GM04504 (cell line): ENCODE measurements at places on chromosomes 13 and 19.

DNA sequence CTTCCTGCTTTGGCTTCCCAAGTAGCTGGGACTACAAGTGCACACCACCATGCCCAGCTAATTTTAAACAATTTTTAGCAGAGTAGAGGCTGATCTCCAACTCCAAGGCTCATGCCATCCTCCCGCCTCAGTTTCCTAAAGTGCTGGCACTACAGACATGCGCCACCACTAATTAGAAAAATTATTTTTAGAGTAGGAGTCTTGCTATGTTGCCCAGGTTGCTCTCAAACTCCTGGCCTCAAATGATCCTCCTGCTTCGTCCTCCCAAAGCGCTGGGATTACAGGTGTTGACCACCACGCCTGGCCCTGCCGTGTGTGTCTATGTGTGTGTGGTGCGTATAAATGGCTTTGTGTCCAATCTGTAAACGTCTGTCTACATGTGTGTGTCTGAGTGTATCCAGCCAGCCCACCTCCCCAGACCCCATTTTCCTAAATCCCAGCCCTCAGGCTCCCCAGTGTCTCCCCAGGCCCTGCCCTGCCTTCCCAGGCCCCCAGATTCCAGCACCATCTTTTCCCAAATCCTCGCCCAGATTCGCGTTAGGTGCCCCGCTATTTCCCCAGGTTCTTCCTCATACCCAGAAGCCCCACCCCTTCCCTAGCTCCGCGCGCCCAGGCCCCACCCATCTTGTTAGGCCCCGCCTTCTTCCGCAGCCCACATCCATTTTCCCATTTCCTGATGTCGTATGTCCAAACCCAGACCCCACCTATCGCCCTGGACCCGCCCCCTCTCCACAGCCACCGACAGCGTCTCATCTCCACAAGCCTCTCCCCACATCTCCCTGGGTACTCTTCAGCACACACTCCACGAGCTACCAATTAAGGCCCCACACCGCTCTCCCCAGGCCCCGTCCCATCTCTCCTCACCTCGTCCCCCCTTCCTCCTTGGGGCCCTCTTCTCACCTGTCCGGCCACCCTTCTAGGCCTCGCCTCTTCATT lies 24.9 kb downstream of the SLC8A2 start:
- DNase-seq, result no peak

DNA sequence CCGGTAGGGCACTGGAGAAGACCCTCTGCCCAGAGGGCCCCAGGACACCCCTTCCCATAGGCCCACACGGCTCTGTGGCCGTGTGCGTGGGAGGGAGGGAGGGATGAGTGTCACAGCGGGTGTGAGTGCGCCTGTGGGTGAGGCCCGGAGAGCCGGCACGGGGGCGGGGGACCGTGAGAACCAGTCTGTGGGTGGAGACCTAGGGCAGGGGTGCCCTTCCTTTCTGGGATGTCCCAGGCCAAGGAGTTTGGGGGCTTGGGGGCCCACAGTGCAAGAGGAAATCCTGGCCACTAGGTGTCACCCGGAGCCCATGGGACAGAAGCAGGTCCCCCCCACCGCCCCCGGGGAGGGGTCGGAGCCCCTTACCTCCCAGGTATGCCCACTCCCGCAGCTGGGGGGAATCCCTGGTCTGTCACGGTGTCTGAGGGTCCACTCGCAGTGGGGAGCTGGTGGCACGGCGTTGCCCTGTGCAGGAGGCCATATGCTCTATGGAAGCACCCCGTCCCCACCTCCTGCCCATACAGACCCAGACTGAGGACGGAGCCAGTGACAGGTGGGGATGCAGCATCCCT lies 16.0 kb upstream of the SLC7A10 start:
- DNase-seq, result no peak

DNA sequence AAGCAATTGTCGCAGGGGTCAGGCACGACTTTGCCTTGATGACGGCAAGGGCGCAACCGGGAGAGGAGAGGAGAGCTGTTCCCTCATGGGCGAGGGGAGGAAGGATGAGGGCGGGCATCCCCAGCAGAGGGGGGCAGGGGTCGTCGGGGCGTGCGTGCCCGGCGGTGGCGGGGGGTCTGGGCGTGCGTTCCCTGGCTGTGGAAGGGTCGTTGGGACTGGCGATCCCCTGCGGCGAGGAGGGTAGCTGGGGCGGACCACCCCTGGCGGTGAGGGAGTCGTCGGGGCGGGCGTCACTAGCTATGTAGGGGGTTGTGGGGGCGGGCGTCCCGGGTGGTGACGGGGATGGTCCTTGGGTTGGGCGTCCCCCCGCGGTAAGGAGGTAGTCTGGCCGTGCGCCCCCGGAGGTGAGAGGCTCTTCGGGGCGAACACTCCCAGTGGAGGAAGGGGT lies 1.7 kb downstream of the COMP start:
- no peak for DNase-seq

DNA sequence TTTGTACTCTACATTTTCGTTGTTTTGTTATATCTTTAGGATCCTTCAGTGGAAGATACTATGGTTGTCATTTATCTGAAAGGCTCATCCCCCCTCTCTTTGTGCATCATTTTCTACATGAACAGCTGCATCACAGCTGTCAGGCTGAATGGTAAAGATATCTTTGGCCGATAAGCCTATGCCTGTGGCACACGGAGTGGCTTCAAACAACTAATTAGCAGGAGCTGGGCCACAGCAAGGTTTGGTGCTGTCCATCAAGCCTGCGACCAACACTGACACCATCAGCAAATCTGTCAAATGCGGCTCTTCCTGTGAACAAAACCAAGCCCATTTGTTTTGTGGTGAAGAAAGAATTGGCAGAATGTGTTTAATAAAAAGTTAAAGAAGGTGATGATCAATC lies 334.4 kb downstream of the PCDH9 start:
- DNase-seq, result no peak

DNA sequence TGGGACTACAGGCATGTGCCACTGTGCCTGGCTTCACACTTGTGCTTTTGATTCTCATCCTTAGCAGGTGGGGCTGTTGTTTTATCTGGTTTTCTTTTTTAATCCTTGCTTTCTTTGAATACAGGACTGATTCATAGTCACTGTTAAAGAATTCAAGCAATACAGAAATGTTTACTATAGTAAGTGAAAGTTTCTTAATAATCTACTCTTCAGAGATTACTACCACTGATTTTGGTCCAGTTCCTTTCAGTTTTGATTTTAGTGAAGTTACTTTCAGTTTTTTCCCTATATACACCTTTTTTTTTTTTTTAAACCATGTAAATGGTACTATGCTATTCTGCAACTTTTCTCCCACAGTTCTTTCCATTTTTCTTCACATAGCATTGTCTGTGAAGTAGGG lies 53.6 kb downstream of the GATAD2A start:
- no peak for DNase-seq

- DNase-seq, result no peak
Measured at GRCh38 chr13:25649001-25649633, 277.3 kb downstream of the ATP8A2 start.

- no peak for DNase-seq
Measured at GRCh38 chr13:26813321-26813979, 52.9 kb upstream of the GPR12 start.

GRCh38 chr19:47407417-47407774 lies 11.9 kb downstream of the MEIS3 start:
- DNase-seq, result no peak

- no peak for DNase-seq
Measured at GRCh38 chr19:11090997-11091702, 1.9 kb downstream of the LDLR start.

GRCh38 chr13:58598241-58598640 lies 966.7 kb downstream of the PCDH17 start:
- DNase-seq, result no peak

DNA sequence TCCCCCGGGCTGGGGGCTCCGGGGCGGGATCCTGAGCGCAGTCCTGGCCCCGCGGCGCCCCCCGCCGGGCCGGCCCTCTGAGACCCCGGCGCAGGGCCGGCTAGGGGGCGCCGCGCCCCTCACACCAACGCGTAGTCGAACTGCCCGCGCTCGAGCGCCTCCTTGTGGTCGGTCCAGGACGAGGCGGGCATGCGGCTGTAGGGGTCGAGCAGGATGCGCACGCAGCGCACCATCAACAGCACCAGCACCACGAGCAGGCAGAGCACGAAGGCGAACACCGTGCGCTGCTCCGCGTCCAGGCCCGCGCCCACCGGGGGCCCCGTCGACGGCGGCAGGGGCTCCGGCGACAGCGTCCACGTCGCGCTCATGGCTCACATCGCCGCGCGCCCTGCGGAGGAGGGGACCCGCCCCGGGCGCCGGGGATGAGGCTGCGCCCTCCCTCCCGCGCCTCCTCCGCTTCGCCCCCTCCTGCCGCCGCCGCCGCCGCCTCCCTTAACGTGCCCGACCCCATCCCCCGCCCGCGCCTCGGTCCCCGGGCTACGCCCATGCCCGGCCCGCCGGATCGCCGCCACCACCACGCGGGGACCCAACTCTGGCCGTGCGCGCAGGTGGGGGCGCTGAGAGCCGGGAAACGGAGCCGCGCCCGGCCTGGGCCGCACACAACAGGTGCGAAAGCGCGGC lies 624 bp downstream of the CTXN1 start:
- DNase-seq, result no peak

- no peak for DNase-seq
Measured at GRCh38 chr13:35718084-35718483, 241.6 kb upstream of the MAB21L1 start.

DNA sequence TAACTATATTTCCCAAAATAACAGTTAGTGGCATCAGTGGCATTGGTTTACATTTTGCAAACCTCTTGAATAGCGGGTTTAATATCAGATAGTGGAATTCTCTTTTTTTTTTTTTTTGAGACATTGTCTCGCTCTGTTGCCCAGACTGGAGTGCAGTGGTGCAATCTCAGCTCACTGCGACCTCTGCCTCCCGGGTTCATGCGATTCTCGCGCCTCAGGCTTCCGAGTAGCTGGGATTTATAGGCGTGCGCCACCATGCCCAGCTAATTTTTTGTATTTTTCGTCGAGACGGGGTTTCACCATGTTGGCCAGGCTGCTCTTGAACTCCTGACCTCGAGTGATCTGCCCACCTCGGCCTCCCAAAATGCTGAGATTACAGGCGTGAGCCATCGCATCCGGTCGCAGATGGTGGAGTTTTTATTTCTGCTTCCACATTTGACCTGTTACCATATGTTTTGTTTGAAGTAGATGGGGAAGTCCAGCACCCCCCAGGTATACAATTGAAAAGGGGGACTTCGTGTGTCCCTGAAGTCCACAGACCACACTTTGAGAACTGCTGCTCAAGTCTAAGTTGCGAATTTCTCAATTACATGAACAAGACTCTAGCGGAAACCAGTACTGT lies 40.5 kb upstream of the XPO4 start:
- DNase-seq, result no peak

- DNase-seq, result no peak
Measured at GRCh38 chr13:59000770-59001169, 1163.0 kb downstream of the DIAPH3 start.

GRCh38 chr13:21218351-21219035 lies 42.0 kb downstream of the MRPL57 start:
- no peak for DNase-seq

DNA sequence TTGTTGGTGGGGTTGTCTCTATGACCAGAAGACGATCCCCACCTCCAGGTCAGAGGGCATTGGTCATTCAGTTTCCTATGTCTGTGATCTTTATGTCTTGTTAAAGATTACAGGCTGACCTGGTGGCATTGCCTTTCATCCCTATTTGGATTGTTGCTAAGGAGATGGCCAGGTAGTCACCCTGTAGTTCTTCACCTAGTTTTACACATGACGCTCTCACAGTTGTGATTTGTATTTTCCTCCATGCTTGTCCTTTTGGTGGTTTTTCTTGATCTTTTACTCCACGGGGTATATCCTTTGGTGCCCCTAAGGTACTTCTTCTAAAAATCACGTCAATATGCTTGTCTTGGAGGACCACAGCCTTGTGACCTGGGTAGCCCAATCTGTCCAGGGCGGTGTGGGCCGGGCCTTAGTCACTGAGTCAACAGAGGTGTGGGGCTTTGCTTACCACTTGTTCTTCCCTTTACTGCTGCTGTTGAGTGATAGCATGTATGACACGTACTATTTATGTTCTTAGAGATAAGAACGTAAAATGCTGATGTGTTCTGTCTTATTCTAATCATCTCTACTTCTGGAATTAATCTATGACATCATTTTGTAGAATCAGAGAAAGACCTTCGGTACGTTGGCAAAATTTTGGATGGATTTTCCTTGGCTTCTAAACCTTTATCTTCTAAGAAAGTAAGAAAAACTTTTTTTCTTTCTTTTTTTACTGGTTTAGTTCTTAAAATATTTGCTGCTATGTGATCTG lies 20.1 kb downstream of the GPATCH1 start:
- no peak for DNase-seq

- DNase-seq, result no peak
Measured at GRCh38 chr13:93872376-93872775, 607.1 kb downstream of the DCT start.

DNA sequence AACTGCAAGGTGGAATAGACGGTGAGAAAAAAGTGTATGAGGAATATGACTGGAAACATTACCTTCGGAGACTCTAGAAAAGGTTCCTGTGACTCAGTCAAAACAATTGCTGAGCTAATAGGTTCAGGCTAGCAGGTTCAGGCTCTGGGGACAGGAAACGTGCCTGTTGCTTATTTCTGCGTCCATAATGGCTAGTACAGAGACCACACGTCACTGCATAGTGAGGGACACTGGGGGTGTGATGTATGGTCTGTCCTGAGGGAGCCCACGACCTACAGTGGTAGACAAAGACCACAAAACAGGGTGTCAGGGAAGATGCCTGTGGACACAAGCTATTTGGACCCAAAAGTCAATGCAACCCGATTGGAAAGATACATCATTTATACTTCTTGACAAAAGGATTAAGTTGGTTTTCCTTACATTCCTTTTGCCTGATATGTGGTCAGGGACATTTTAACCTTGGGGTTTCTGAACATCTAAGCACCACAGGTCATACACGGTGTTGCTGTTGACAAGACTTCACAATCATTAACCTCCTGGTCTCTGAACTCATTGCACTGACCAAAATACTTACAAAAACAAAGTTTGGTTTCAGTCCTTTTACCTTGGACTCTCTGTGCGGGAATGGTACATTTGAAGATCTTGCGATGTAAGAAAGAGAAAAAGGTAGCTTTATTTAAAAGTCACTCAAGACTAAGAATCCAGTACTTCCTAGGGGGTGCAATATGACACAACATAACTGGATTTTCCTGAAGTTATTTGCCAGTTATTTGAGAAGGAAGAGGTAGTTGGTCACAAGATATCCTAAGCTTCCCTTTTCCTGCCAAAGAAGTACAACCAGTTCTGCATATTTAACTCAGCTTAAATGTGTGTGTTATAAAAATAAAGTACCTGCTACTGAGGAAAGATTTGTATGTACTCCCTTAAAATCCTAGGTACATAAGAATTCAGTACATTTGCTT lies 20.0 kb downstream of the CRYL1 start:
- DNase-seq, result no peak

DNA sequence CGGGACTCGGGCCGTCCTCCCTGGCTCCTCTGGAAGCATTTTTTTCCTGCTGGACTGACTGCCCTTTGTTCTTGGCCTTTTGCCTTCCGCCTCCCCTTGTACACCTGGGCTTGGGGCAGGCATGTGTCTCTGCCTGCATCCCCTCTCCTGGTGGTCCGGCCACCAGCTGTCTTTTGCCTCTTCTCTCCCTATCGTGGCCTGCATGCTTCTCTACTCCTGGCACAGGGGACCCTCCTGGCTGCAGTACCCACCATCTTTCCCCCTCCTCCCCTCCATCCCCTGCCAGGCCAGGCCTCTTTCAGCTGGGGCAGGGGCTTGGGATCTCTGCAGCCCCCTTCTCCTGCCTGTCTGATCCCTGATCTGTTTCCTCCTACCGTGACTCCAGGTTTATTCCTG lies 12.1 kb downstream of the WTIP start:
- no peak for DNase-seq
